ENCODE measurements at places on chromosomes 2 and 18.

DNA sequence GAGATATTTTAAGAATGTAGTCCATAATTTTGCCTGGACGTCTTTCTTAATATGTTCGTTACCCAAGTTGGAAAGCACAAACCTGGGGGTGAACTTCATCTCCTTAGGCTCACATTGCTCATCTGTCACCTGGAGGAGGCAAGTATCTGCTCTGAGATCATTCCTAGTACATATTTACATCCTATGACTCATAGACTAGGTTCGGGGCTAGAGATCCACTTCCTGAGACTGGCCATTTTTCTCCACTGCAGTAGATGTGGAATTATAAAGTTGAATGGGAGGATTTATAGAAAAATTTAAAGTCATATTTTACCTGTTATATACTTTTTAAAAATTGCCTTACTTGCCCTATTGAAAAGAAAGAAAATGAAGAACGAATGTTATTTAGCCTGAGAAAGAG, 77.5 kb upstream of the PROKR1 start:
- no peak for DNase-seq

DNA sequence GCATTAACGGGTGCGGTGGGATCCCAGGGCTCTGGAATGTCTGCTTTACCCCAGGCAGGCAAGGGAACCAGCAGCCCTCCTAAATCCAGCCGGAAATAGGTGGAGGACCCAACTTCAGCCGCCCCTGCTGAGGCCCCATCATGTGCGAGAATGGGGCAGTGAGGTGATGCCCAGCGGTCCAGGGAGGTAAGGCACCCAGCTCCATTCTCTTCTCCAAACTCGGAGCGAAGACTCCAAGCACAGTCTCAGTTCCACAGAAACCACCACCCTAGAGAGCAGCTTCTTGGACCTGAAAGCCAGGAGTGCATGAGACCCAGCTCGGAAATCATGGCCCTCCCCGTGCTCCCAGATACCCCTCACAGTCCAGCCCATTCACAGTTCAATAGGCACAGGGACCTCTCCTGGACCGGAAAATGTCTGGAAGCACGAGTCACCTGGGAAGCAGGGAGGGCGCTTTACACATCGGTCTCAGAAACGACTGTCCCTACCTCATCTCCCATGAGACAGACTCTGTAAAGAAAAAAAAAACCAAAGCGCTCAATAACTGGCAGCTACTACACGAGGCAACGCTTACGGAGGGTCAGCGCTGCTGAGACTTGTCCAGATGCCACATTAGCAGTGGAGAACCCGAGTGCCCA, 2.0 kb downstream of the SDC1 start:
- no peak for DNase-seq

GRCh38 chr2:96353606-96354101, 18.1 kb downstream of the NCAPH start:
- DNase-seq, result no peak

DNA sequence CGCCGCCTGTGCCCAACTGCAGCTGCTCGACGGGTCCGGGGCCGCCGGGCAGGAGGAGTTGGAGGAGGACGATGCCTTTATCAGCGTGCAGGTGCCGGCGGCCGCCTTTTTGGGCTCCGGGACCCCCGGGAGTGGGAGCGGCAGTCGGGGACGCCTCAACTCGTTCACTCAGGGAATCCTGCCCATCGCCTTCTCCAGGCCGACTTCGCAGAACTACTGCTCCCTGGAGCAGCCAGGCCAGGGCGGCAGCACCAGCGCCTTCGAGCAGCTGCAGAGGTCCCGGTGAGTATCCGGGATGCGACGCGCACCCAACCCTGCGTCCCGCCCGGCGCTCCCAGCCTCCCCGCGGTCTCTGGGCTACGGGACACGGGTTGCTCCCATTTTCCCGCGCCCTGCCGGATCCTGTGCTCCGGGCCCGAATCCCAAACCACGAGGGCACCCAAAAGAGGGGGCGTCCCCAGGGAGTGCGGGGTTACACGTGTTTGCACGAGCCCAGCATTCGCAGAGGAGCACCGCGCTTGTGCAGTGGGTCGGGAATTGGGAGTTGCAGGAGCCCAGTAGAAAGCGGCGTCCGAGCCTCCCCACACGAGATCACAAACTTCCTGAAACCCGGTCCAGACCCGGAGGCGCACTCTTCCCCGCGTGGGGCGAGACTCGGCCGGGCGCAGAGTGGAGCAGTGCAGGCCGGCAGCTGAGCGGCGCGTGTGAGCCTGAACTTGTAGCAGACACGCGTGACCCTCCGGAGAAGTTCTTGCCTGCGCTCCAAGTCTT, 1.2 kb downstream of the CABLES1 start:
- DNase-seq, result no peak

DNA sequence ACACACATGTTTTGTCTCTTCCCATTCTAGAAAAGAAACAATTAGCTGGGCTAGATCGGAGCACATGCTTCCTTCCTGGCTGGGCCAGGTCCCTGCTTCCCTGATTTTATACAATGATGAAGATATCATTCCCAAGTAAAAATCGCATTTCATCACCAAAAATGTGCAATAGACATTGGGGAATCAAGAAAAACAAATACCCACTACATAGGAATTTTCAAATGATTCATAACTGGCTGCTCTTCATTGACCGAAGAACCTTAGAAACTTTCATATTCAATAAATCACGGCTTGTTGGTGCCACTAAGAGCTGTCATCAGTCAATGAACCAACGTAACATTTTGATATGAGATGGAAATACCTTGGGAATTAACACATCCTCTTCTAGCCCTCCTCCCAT, 373.6 kb upstream of the TRIB2 start:
- DNase-seq, result no peak

DNA sequence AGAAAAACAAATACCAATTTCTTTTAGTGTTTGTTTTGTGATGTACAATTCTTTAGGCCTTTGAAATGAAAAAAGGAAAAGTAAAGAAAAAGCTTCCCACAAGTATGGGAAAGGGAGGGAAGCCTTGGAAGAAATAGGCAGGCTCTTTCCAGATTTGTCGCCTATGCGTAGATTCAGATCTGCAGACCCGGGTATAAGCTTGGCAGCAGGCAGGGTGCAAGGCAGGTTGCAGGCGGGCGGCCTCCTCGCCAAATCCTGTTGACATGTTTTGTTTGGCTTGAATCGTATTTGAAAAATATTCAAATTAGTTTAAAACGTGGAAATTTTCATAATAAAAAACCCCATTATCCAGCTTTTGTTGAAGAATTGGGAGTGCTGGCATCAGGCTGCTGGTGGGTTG, 104.3 kb downstream of the ACOXL start:
- no peak for DNase-seq

DNA sequence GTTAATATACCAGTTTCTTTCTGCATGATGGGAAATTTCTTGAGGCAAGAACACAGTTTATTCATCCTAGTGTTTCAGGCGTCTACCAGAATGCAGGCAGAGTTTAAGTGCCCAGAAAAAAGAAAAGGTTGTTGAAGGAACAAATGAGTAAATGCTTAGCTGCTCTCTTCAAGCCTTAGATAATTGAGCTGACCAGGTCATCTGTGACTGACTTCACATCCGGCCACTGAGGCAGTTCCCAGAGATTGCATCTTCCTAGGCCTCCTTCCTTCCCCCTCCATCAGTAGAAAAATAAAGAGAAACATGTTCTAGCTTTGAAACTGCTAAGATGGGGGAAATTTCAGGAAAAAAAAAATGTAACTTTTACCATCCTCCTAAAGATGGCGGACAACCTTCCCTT, 9.4 kb upstream of the TMEM163 start:
- DNase-seq, result no peak

DNA sequence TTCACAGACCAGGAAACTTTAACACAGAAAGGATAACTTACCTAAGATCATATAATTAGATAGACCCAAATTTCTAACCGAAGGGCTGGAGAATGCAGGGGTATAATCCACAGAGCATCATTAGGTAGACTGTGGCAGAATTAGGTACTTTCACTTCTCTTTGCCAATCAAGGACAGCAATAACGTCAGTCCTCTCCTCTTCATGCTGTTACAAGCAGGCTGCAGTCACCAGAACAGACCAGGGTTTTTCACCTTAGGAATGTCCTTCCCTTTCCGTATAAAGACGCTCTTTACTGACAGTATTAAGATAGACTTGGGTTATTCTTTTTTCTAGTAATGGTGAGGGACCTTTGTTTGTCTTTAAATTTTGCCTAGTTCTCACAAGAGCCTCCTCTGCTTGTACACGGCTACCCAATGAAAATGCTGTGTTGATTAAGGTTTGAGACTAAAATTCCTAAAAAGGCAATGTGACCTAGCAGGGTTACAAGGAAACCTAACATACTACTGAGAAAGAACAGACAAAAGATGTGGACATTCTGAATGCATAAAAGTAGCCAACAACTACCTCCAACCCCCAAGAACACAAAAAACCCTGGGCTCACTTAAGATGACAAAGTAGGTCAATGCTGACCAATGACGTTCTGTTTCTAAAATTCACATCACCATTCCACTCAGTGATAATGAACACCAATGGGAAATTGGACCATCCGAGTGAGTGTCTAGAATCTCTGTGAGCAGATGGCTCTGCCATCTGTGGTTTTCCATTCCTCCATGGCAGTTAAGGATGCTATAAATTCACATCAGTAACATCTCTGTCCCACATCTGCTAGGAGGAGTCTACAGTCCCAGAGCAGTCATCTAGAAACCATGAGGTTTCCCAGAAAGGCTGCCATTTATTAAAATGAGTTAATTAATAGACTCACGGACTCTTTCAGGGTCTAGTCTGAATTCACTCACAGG, 2.1 kb downstream of the PDIA6 start:
- DNase-seq, result no peak

GRCh38 chr18:48330016-48330991, 78.9 kb downstream of the ZBTB7C start:
- DNase-seq, result no peak

- no peak for DNase-seq
Observed at GRCh38 chr2:217938036-217938435, 64.8 kb downstream of the TNS1 start.

DNA sequence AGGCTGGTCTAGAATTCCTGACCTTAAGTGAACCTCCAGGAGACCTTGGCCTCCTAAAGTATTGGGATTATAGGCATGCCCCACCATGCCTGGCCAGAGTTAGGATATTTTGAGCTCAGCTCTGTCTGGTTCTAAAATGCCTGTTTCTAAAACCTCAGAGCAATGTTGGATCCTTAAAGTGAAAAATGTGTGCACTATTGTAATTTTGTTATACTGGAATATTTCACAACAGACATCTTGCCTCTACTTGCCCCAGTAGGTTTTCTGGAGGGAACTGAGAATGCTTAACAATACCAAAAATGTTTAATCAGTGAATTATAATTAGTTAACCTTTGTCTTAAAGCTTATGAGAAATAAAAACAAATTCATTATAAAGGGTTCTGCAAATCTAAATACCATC, 144.6 kb upstream of the CCDC195 start:
- DNase-seq, result no peak

- DNase-seq, result no peak
Observed at GRCh38 chr2:65351234-65351947, 81.0 kb downstream of the SPRED2 start.

DNA sequence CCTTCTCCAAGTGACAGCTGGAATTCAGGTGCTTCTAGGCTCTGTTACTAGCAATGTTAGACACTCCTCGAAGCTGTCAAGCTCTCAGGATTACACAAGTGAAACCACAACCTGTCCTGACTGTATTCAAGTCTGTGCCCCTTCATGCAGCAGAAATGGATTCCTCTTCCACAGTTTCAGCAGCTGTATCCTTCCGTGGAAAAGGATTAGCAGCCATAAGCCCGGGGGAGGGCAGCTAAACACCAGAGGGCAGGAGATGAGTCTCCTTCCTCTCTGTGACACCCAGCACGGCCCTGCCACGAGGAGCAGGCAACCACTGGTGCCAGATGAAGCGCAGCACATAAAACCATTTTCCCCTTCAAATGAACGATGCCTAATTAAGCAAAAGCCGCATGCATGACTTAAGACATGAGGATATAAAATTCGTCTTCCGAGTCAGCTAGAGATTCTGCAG, 1.2 kb downstream of the ST3GAL5 start:
- no peak for DNase-seq

GRCh38 chr18:11096839-11097750, 52.3 kb downstream of the PIEZO2 start:
- DNase-seq, result no peak

DNA sequence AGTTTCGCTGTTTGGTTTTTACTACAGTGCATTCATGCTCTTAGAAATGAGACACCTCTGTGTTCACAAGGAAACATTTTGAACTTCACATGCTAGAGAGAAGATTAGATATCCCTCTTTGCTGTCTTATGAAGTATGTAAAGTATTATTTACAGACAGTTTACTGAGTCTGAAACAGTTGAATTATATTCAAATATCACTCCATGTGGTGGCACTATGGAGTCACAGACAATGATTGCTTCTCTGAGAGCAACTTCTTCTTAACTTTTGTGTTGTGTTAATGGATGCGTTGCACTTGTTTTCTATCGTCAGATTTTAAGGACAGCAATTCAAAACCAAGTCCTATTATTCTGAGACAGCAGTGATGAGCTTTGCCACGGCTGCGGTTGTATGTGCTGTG, 823.6 kb downstream of the GALR1 start:
- no peak for DNase-seq

DNA sequence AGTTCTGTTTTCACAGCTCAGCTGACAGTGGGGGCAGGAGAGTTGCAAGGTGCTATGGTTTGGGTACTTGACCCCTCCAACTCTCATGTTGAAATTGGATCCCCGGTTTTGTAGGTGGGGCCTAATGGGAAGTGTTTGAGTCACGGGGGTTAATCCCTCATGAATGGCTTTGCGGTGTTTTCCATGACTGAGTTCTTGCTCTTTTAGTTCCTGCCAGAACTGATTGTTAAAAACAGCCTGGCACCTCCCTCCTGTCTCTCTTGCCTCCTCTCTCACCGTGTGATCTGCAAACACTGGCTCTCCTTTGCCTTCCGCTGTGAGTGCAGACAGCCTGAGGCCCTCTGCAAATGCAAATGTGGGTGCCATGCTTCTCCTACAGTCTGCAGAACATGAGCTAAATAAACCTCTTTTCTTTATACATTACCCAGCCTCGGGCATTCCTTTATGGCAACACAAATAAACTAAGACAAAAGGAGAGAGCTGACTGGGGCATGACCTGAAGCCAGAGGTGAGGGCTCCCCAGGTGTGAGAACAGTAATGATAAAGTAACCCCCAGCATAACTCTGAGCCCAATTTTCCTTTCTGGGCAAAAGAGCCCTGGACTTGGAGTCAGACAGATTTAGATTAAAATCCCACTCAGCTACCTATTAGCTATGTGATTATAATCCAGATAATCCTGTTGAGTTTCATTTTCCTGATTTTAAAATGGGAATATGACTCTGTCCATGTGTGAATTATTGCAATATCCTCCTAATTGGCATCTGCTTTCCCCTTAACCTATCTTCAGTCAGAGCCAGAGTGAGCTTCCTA, 64.9 kb upstream of the CAPN13 start:
- no peak for DNase-seq

DNA sequence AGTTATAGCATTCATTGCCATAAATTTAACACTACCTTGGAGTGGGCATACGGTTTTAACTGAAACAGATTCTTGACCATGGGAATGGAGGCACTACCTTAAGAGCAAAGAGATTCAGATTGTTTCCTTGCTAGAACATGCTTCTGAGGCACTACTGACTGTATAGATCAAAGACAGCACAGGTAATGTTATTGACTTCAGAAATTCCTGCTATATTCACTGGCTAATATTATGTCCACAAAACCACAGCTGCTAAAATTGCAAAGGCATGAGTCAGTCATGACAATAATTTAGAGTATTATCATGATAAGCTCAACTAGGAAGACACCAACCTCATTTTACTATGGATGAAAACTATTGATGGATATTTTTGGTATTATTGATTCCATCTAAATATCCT, 39.4 kb downstream of the SLC8A1 start:
- DNase-seq, result no peak

Data from hematopoietic multipotent progenitor cell treated with erythropoietin and hydrocortisone succinate and interleukin-3 and kit ligand, for 15 days (in vitro differentiated cells).